ENCODE measurements at places on chromosomes 2 and 18. TPM values are rescaled to one million over a fixed set of nuclear protein-coding genes. Genes with fewer than 3 reads are reported as not detected.

- DNase-seq: no peak
Measured at GRCh38 chr2:176794392-176794791, 418.2 kb upstream of the HNRNPA3 start.

DNA sequence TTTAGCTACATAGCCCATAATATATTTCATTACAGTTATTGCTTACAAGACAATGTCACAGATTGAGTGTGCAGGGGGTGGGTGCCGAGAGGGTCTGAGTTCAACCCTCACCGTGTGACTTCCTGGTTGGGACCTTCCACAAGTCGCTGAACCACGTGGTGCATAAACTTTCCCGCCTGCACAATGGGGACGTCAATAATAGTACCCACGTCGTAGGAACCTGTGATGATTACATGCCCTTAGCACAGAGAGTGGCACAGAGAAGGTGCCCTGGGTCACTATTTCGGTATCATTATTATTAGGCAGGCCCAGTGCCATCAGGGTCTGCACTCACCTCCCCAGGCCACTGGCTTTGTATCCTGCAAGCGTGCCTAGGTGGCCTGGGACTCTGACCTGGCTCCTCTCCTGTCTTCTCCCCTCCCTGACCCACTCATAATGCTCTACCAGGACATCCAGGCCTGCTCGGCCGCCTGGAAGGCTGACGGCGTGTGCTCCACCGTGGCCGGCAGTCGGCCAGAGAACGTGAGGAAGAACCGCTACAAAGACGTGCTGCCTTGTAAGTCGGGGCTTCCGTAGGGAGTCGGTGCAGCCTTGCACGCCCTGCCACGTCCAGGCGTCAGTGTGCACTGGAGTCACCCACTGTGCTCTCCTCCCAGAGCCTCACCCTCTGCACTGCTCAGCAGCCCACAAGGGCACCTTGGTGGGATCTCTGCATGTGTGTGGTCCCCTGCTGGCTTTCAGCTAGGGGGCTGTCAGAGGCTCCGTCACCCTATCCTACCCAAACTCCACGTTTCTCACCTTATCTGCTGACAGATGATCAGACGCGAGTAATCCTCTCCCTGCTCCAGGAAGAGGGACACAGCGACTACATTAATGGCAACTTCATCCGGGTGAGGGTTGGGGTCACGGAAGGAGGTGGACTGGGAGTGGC lies 2.8 kb downstream of the PTPN18 start:
- DNase-seq: no peak

DNA sequence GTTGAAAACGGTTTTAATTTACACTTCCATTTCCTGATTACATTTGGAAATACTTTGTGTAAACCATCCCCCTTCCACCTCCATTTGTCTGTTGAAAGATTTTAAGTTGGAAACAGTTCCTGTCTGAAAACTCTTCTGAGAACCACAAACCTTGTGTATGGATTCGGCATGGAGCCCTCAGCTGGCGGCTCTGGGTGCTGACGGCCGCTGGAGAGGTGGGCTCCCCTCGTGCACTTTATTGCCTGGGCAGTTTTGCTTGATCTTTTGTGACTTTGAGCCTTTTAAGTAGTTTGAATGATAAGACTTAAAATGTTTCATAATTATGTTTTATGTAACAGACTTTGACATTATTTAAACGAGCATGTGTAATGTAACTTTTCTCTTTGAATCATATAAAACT lies 11.1 kb downstream of the KLF11 start:
- no peak for DNase-seq

- DNase-seq: no peak
Measured at GRCh38 chr18:42296723-42297122, 341.7 kb downstream of the PIK3C3 start.

DNA sequence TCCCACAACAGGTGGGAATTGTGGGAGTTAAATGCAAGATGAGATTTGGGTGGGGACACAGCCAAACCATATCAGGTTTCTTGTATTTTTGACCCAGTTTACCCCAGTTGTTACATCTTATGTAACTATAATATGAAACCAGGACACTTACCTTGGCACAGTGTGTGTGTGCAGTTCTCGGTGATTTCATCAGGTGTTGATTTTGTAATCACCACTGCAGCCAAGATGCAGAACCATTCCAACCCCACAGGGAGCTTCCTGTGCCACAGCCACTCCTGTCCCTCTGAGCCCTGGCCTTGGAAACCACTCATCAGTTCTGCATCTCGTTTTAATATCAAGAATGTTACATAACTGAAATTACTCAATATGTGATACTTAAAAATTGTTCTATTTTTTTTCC lies 31.8 kb downstream of the ATP9B start:
- DNase-seq: no peak

DNA sequence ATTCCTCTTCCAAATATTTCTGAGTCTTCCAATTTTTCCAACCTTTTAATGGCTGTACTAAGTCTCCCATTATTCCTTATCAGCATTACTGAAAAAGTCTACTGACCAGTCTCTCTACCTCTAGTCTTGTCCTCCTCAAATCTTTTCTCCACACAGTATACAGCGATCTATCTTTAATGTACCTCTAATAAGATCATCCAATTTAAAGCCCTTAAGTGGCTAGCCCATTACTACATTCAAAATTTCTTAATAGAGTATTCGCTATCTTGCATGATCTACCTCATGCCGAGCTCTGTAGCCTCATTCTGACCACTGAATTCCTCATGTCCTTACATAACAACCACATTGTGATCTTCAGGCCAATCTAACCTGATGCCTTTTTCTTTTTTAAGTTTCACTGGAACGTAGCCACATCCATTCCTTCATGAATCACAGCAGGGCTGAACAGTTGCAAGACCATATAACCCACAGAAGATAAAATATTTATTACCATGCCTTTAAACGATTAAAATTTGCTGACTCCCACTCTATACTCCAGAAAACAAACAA lies 57.9 kb downstream of the SLC66A3 start:
- DNase-seq: no peak

- DNase-seq: no peak
Measured at GRCh38 chr18:3982541-3982940, 472.6 kb downstream of the DLGAP1 start.

- DNase-seq: no peak
Measured at GRCh38 chr2:201980946-201981345, 52.7 kb upstream of the FZD7 start.

DNA sequence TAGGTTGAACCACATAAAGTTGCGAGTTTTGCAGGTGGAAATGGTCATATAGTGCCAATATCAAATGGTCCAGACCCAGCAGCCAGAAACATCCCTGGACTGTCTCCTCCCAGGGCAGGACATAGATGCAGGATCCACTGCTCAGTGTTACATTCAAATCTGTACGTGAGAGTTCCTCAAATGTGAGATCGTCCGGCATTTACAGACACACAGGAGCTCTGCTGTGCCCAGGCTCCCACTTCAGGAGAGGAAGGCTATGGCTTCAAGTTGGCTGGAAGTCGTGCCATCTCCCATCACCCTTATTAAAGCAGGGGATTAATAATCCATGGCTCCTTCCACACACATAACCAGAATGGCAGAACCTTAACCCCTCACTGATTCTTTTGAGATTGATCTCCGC lies 688.2 kb upstream of the HS6ST1 start:
- no peak for DNase-seq

- DNase-seq: no peak
Measured at GRCh38 chr18:41145516-41145915, 809.5 kb upstream of the PIK3C3 start.

GRCh38 chr2:146265656-146266055 lies 1579.2 kb upstream of the ACVR2A start:
- DNase-seq: no peak

GRCh38 chr2:102356381-102356712 lies 751 bp downstream of the IL18R1 start:
- no peak for DNase-seq

DNA sequence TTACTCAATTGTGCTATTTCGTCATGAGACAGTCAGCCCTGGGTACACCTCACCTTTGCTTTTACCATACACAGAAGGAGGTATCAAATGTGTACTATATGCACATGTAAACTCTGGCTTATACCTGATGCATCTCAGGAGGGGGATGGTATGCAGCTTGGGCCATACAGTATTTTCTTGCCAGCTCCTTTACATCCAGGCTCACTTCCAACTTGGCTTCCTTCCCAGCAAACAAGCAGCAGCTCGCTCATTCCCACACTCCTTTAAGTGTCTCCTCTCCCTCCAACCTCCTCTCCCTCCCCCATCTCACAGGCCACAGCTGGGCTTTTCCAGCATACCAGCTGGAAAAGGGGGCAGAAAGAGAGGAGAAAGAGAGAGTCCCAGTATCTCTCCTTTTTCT lies 9.6 kb downstream of the MARCHF4 start:
- DNase-seq: no peak

GRCh38 chr18:37297106-37297505 lies 268.5 kb downstream of the CELF4 start:
- DNase-seq: no peak

- DNase-seq: no peak
Measured at GRCh38 chr18:8773980-8774379, 68.6 kb downstream of the MTCL1 start.

- DNase-seq: no peak
Measured at GRCh38 chr2:241861264-241861663, 2.6 kb upstream of the PDCD1 start.

DNA sequence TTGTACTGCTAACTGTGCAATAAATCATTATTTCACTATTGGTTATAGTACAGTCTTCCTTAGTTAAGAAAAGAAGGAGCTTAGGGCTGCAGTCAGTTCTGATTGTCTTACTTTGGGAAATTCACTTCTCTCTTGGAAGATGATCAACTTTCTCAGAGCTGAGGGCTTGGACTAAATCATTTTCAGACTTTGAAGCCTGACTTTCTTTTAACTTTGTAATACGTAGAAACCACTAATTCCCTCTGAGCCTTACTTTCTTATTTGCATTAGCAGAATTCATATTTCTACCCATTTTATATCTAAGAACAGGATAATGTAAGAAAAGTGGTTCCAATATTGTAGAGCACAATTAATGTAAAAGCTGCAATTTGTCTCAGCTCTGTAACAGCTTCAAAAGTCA lies 386.4 kb downstream of the TRIB2 start:
- DNase-seq: no peak

GRCh38 chr18:51789871-51790270 lies 550.1 kb upstream of the DCC start:
- DNase-seq: no peak

DNA sequence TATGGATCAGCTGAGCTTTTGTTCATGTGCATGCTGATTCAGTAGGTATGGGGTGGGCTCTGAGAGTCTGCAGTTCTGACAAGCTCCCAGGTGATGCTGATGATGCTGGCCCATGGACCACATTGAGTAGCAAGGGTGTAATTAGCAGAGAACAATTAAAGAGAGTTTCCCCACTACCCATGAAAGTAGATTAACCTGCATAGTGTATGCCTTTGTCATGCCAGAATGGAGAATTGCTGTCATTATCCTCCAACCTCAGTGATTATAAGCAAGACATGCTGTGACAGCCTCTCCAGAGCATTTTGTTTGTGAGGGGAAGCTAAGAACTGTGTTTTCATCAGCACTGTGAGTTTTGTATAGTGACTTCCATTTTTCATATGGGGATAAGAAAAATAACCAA lies 59.5 kb upstream of the LYPD1 start:
- no peak for DNase-seq

DNA sequence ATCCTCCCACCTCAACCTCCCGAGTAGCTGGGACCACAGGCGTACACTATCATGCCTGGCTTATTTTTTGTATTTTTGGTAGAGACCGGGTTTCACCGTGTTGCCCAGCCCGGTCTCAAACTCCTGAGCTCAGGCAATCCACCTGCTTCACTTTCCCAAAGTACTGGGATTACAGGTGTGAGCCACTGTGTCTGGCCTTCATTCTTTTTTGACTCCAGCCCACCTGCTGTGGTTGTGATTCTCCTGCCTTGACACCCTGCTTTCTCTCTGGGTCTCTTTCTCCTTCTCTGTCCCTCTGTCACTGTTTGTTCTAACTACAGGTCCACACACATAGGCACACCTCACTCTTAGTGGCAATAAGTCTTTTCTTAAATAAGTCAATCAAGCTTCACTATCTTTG lies 85.3 kb downstream of the FTCDNL1 start:
- no peak for DNase-seq

GRCh38 chr2:42663106-42663780 lies 94.8 kb downstream of the MTA3 start:
- DNase-seq: peak; percentile 73

ACTG2 gene
- total RNA-seq: not detected

IL18RAP gene
- not detected for total RNA-seq

ZSCAN30 gene
- 16.9 TPM for total RNA-seq

TRIM43 gene
- total RNA-seq: not detected

LAMA1 gene
- total RNA-seq: not detected

DCDC2C gene
- not detected for total RNA-seq

TMEM198 gene
- 5.8 TPM for total RNA-seq

GPR39 gene
- total RNA-seq: 14.1 TPM

GRHL1 gene
- 10.6 TPM for total RNA-seq

RASGRP3 gene
- 0.10 TPM for total RNA-seq

CYP26B1 gene
- total RNA-seq: 0.55 TPM

RAX gene
- not detected for total RNA-seq

LGALSL gene
- total RNA-seq: 9.7 TPM

TRABD2A gene
- total RNA-seq: 0.88 TPM

CAPN10 gene
- total RNA-seq: 70.3 TPM

LONRF2 gene
- not detected for total RNA-seq

FBXO48 gene
- total RNA-seq: 1.2 TPM

HJURP gene
- 109 TPM for total RNA-seq
